Glutamatergic neuron (in vitro differentiated cells): ENCODE measurements at places on chromosomes 1 and 21. TPM values are rescaled to one million over a fixed set of nuclear protein-coding genes. Genes with fewer than 3 reads are reported as not detected.

DNA sequence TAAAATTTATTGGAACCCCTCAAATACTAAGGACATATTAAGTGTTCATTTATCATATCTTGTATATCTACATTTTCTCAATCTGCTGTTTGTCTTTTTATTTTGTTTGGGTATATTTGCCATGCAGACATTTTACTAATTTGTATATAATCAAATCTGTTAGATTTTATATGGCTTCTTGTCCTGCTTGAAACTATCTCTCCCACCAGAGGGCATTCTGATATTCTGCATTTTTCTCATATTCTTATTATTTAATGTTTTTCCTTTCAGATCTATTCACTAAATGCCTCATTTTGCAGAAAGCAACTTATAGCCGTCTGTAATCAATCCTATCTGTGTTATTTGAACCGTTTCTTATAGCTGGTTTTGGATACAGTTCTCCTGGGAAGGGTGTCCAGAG is 745.5 kb downstream of the LRRIQ3 start:
- no peaks in the 10 kb centered on the region for H3K36me3 ChIP-seq
- no peak overlapping the region for H3K4me3 ChIP-seq
- H3K27ac ChIP-seq, result no peak overlapping the region
- no peaks in the 10 kb centered on the region for H3K27me3 ChIP-seq
- no peak for DNase-seq
- H3K4me1 ChIP-seq, result no peaks in the 10 kb centered on the region

GRCh38 chr1:206809504-206810084 is 37.3 kb upstream of the IL10 start:
- H3K27me3 ChIP-seq, result no peaks in the 10 kb centered on the region
- H3K27ac ChIP-seq, result no peak overlapping the region
- DNase-seq, result no peak
- H3K4me1 ChIP-seq, result no peaks in the 10 kb centered on the region

DNA sequence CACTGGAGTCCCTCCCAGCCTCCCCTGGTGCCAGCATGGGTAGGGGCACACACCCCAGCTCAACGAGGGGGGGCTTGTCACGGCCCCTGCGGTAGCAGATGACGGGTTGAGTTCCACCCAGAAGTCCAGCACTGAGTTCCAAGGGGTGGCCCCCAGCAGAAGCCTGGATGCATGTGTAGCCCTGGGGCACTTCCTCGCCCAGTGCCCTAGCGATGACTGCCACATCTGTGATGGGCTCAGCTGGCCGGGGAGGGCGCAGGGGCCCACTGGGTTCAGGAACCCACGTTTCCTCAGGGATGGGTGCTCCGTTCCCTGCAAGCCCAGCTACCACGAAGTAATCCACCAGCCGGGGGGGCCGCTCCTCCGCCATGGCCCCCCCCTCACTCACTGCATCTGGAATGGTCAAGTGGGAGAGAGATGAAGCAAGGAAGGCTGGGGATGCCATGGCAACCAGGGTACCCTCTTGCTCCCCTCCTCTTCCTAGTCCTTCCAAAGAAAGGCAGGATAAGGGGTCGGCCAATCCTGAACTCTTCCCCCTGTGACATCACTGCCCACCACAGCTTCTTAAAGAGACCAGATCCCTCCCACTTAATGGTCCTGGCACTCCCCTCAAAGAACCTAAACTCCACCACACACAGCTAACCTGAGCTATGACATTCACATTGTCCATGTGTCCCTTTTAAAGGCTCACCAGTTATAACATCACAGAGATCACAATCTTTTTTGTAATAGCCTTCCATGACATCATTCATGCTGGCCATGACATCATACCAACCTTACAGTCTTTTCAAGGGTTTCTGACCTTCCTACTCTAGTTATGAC is 2.3 kb downstream of the DENND4B start:
- peaks cover 3% of the 10 kb centered on the region for H3K4me1 ChIP-seq
- no peak for DNase-seq
- peak overlapping the region; percentile 26 for H3K4me3 ChIP-seq

DNA sequence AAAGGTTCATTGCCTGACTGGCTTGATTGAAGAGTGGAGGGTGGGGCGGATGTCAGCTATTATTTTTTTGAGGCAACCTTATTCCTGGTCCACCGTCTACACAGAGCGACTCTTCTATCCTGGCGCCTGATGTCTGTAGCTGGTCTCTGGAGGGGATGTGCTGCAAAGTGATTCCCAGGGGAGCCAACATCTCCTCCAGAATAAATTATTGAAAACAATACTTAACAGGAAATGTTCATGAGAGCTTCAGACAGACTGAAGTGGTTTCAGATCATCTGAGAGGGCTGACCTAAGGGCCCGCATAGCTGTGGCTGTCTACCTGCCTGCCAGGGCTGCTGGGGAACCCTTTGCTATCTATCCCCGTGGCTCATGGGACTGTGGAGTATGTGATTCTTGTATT is 66.7 kb downstream of the TEX35 start:
- H3K4me3 ChIP-seq, result no peak overlapping the region
- peaks cover 2% of the 10 kb centered on the region for H3K4me1 ChIP-seq
- H3K36me3 ChIP-seq, result no peaks in the 10 kb centered on the region
- DNase-seq, result no peak

DNA sequence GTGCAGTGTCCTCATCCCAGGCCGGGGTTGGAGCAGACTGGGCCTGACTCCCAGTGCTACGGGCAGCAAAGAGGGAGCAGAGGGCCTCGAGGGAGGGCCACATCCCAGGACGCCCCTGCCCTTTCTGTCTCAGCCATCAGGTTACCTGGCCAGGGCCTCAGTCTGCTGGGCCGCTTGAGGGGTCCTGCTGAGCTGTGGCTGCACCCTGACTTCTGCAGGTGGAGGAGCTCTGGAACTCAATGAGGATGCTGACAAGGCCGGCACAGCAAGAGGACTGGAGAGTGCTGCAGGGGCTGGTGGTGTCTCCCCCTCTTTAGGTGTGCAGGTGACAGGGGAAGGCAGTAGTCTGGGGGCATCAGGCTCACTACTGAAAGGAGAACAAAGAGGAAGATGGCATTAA is 3.3 kb downstream of the ZNF692 start:
- no peak overlapping the region for H3K4me3 ChIP-seq
- peaks cover 6% of the 10 kb centered on the region for H3K4me1 ChIP-seq
- peaks cover 12% of the 10 kb centered on the region for H3K27me3 ChIP-seq
- H3K27ac ChIP-seq, result no peak overlapping the region
- DNase-seq, result no peak
- H3K36me3 ChIP-seq, result peaks cover 7% of the 10 kb centered on the region

GRCh38 chr21:44838951-44839350 is 21.1 kb upstream of the SUMO3 start:
- H3K36me3 ChIP-seq, result no peaks in the 10 kb centered on the region
- DNase-seq, result no peak
- H3K4me1 ChIP-seq, result peaks cover 4% of the 10 kb centered on the region
- peaks cover 8% of the 10 kb centered on the region for H3K27me3 ChIP-seq
- no peak overlapping the region for H3K4me3 ChIP-seq

DNA sequence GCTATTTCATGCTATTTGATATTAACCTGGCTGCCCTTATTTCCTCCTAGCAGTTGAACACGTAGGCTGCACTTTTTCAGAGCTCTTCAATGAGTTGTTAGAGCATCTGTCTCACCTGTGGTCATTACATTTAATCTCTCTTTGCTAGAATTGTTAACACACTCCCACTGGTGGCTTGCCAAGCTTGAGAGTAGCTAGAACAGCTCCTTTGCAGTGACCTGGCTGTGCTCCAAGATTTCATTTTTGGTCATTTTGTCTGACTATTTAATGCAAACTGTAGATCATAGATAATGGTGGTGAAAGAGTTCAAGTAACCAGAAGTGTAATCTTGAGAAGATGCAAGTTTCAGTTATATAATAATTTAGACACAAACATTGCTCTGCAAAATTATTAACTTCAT is 105.6 kb downstream of the LRRC7 start:
- no peaks in the 10 kb centered on the region for H3K36me3 ChIP-seq
- DNase-seq, result no peak
- no peaks in the 10 kb centered on the region for H3K4me1 ChIP-seq

GRCh38 chr1:233245191-233245765 is 50.2 kb downstream of the PCNX2 start:
- H3K4me1 ChIP-seq, result peaks cover 10% of the 10 kb centered on the region
- H3K27me3 ChIP-seq, result no peaks in the 10 kb centered on the region
- H3K36me3 ChIP-seq, result peaks cover 6% of the 10 kb centered on the region
- H3K4me3 ChIP-seq, result no peak overlapping the region

DNA sequence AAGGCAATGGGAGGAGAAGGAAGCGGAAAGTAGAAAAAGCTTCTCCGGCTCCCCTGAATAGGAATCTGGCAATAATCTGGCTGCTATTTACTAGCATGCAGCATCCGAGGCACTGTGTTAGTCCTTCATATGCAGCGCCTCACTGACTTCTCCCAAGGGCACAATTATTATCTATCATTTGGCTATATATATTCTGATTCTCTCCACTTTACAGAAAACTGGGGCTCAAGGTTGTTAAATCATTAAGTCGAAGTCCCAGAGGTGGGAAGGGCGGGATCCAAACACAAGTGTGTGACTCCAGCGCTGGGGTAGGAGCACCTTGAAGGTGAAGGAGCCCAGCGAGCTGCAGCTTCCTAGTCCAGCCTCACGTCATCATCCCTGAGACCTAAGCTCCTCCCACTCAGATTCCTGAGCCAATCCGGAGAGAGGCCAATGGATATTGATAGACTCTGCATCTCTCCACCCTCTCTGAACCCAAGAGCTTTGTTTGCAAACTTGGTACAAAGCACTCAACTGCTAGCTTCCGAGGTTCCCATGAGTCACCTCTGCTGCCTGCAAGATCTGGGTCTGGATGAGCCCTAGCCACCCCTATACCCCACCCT is 16.6 kb upstream of the EYA3 start:
- no peaks in the 10 kb centered on the region for H3K36me3 ChIP-seq
- peak overlapping the region; percentile 78 for H3K4me3 ChIP-seq
- H3K27me3 ChIP-seq, result no peaks in the 10 kb centered on the region

GRCh38 chr1:94463765-94464330 is 45.7 kb downstream of the ABCD3 start:
- no peak for DNase-seq
- peaks cover 1% of the 10 kb centered on the region for H3K27me3 ChIP-seq
- peaks cover 16% of the 10 kb centered on the region for H3K36me3 ChIP-seq
- no peaks in the 10 kb centered on the region for H3K4me1 ChIP-seq
- H3K4me3 ChIP-seq, result no peak overlapping the region

- DNase-seq, result no peak
- peaks cover 16% of the 10 kb centered on the region for H3K4me1 ChIP-seq
- H3K36me3 ChIP-seq, result no peaks in the 10 kb centered on the region
- peaks cover 9% of the 10 kb centered on the region for H3K27me3 ChIP-seq
- H3K27ac ChIP-seq, result no peak overlapping the region
- H3K4me3 ChIP-seq, result no peak overlapping the region
Observed at GRCh38 chr21:44718571-44718970, 7.2 kb upstream of the TSPEAR start.

- H3K27ac ChIP-seq, result peak overlapping the region; percentile 98
- peak; percentile 82 for DNase-seq
- peaks cover 3% of the 10 kb centered on the region for H3K36me3 ChIP-seq
- H3K4me3 ChIP-seq, result peak overlapping the region; percentile 97
Observed at GRCh38 chr21:46325073-46325912, 1.3 kb downstream of the PCNT start.

The PRAMEF2 gene
- not detected for total RNA-seq

The LRRC7 gene
- 19.1 TPM for total RNA-seq

The TMPRSS2 gene
- total RNA-seq, result not detected

The KLF17 gene
- 10.9 TPM for total RNA-seq

The CELSR2 gene
- 181 TPM for total RNA-seq

The PYHIN1 gene
- total RNA-seq, result not detected
